NCI-H2171 treated with DMSO at 0.1 percent for 48 hours (cell line): ENCODE measurements at places on chromosomes 11 and 22.

GRCh38 chr22:43889860-43890253, 2.0 kb downstream of the PNPLA5 start:
- DNase-seq = no peak

DNA sequence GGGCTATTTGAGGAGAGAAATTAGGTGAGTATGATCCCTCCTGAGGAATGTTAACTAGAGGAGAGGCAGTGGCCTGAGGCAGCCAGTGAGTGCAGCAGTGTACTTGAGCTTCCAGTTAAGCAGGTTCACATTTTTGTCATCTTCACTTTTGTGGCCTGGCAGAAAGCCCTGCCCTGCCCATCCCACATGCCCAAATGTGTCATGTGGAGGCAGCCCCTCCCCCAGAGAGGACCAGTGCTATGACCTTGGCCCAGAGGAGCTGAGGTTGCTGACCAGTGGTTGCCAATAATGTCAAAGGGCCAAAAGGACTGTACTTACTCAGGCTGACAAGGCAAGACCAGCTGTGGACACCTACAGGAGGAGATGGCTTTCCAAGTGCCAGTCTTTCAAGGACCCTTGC, 17.6 kb upstream of the GRK2 start:
- DNase-seq = no peak

GRCh38 chr11:8833568-8834315, 77.2 kb upstream of the AKIP1 start:
- DNase-seq = peak; percentile 48

DNA sequence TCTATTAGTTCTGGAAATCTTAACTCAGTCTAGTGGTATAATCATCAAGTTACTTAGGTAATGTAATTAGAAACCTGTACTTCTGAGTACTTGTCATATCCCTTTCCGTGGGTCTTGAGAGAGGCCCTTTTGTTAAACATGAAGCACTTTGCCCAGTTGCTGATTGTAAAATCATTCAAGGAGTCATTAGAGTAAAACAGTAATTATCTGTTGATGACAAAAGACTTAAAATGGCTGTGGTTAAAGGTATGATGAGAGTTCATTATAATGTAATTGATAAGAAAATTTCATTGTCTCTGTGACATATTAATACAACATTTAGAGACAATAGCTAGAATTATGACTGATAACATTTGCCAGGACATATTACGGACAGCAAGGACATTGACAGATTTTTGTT, 34.3 kb downstream of the PRR5L start:
- DNase-seq = peak; percentile 30

- DNase-seq = no peak
Observed at GRCh38 chr11:75840522-75840921, 25.5 kb downstream of the UVRAG start.

DNA sequence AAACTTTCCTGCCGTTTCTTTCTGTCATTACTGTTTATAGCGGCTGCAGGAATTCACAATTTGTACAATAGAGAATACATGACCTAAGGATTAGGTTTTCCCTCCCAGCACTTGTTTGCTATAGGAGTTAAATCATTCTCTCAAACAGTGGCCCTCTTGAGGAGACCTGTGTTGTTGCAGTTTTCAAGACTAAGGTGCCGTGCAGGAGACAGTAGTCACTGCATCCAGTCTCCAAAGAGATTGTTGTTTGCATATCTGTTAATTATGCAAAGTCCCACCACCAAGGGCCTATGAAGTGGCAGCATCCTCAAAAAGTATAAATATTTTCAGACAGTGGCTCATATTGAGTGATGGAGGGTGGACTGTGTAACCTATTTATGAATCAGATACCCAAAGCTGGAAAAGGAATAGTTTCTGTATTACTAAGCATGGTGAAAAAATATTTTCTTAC, 2.3 kb downstream of the PRSS23 start:
- peak; percentile 7 for DNase-seq

DNA sequence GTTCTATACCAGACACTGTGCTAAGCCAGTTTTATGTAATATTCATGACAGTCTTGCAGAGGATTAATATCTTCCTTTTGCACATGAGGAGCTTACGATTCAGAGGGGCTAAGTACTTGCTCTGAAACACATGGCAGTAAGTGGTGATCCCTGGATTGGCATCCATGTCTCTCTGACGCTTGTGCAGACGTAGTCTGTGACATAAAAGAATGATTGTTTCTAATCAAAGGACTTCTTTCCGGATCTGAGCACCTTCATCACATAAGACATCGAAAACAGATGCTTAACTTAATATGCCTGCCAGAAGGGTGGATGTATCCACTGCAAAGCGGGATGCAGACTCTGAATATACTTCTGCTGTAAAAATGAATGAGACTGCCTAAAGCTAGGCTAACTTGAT, 74.8 kb downstream of the ARHGAP42 start:
- DNase-seq = peak; percentile 19

- DNase-seq = peak; percentile 99
Observed at GRCh38 chr11:31690041-31690440, 121.1 kb downstream of the PAX6 start.

GRCh38 chr11:126978911-126979310, 21.7 kb downstream of the KIRREL3 start:
- DNase-seq = no peak

GRCh38 chr22:22357024-22357883, 112.7 kb downstream of the VPREB1 start:
- peak; percentile 89 for DNase-seq

DNA sequence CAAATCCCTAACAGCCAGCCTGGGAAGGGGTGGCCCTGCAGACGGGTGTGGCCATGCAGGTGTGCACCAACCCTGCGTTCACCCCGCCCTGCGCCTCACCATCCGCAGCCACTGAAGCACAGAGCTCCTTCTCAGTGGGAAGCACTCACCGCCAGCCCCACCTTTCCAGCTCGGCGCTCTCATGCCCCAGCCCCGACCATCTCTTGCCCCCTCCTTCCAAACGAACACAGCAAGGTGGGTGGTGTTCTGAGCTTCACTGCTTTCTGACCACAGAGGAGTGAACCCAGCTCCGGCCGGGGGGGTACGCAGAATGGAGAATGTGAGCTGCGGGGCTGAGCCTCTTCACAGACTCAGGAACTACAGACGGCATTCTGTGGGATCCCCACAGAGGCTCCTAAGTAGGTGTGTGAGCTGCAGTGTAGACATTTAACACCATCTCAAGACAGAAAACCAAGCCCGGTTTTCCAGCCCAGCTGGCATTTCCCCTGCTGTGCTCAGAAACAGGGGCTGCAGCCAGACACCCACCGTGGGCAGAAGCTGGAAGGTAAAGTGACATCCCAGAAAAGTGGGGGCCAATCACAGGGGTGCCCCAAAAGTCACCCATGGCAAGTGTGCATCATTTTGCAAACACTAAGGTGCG, 88.4 kb upstream of the RTL6 start:
- DNase-seq = peak; percentile 89

DNA sequence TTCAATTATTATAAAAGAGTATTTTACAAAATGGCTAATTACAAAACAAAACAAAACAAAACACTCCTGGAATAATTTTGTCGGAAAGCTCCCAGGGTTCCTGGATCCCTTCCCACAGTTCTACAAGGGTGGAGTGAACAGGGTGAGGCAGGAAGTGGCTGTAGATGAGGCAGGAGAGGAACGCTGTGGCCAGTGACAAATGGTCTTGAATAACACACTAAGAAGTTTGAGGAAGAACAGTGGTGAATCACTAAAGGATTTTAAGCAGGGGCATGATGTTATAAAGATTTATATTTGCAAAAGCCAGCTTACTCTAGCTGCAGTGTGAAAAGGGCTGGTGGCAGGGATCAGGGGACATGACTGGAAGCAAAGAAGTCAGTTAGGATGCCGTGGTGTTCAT, 33.8 kb upstream of the APOA1 start:
- no peak for DNase-seq

DNA sequence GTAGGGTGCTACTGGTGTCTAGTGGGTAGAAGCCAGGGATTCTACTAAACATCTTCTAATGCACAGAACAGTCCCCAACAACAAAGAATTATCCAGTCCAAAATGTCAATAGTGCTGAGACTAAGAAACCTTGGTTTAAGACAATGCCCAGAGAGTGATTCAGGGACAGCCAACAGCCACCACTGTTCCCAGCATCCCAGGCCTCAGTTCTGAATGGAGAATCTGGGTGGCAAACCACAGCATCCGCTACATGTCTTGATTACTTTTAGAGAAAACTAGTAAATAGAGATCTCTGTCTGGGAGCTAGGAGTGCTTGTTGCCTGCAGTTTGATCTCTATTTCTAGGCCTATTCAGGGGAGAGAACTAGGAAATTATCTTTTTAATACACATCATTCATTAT, 20.9 kb upstream of the SIK2 start:
- DNase-seq = no peak

GRCh38 chr11:17496406-17496805, 19.8 kb upstream of the ABCC8 start:
- no peak for DNase-seq

- no peak for DNase-seq
Observed at GRCh38 chr11:72682858-72683243, 8.6 kb upstream of the PDE2A start.

GRCh38 chr22:37139762-37140161, 10.0 kb downstream of the IL2RB start:
- no peak for DNase-seq

DNA sequence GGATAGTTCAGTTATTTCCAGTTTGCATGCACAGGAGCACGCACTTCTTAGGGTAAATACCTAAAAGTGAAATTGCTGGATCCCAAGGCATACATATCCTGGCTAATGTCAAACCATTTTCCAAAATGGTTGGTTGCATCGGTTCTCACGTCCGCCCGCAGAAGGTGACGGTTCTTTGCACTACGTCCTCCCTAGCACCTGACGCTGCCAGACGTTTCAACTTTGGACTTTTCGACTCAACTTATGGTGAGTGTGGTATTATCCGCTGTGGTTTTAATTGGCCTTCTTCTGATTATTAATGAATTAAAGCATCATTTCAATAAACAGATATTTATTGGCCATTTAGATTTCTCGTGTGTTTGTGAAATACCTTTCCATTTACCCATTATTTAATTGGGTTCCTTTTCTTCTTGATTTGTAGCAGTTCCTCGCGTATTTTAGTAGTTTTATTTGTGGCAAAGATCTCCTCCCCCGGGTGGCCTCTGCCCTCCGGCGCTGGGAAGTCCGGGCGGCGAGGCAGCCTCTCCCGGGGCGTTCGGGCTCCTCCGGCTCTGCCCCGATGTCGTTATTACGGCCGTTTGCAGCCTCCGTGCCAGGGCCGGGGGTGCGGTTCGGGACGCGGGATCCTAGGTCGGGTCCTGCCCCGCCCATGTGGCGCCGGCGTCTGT, at the start of gene JHY:
JHY (plus strand) TSS at position 571 of the 668 bp plus-strand sequence. CDS start 3,091 bp downstream, outside the sequence.
- DNase-seq = no peak

DNA sequence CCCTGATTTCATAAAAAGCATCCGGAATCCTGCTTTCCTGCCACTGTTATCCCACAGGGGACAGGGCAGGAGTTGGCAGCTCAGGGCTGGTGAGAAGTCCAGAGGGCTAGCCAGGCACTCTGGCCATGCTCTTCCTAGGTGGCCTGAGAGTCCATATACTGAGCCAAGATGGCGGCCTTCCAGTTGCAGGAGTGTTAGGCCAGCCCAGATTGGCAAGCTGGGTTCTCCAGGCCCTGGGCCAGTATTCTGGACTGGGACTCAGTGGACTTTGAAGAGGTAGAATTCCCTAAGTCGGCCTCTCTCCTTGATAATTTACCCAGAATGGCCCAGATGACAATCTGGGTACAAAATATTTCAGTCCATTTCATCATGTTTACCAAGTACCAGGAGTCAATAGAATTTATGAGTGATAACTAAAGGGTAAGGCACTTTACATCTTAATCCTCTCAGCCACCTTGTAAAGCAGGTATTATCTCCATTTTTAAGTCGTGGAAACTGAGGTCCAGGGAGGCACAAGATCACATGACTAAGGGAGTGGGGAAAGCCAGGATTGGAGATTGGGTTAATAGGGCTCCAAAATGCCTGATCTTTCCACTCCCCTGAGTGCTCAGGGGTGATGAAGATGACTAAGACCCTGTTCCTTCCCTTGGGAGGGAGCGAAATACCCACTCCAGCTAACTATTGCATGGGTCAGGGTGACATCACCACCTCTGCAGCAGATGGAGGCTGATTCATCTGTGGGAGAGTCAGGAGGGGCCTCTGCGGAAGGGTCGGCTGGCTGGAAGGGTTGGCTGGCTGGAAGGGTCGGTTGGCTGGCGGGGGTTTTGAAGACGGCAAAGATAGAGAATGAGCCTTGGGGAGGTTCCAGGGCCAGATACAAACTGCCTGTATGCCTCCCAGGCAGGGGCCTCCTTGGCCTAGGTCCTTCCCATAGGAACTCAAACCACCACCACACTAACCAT, 1.2 kb upstream of the MICALL1 start:
- DNase-seq = peak; percentile 64

GRCh38 chr11:14315130-14315529, 43.9 kb downstream of the RRAS2 start:
- no peak for DNase-seq

DNA sequence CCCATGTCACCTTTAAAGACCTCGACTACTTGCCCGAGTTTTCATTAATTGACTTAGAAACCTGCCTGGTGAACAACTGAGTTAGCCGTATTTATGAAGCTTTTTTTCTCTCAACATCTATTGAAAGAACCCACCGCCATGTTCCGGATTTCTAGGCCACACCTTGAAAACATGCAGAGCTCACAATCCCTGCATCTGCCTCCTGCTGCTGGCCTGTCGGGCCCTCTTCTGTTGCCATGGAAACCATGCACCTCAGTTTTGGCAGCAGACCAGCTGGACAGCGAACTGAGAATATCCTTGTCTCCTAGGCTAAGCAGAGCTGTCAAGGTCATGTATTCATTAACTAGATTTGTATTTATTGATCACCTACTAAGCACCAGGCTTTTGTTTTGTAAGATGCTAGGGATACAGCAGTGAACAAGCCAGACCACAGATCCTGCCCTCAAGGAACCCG, 4.3 kb upstream of the PATZ1 start:
- peak; percentile 68 for DNase-seq

GRCh38 chr11:74438681-74439080, 28.7 kb downstream of the KCNE3 start:
- no peak for DNase-seq

DNA sequence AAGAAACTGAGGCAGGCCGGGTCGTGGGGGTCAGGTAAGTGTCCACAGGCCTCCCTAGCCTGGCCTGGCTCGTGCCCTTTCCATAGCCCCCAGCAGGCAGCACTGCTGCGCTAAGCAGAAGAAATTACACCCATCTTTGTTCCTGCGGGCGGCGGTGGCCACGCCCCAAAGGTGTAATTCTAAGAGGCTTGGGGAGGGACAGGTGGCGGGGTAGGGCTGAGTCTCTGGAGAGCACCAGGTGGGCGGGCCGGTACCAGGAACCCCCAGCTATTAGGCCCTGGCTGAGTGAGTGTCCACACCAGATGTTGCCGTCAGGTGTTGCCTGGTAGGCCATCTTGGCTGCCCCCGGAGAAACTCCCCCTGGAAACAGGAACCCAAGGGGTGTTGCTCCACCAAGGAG, 12.3 kb upstream of the ARAP1 start:
- DNase-seq = peak; percentile 99

- DNase-seq = no peak
Observed at GRCh38 chr11:85096939-85097338, 530.2 kb downstream of the DLG2 start.

- no peak for DNase-seq
Observed at GRCh38 chr11:1165256-1166041, 7.7 kb downstream of the MUC5AC start.
